IgD-negative memory B cell (primary cell): ENCODE measurements at places on chromosomes 11 and 22. TPM values are rescaled to one million over a fixed set of nuclear protein-coding genes. Genes with fewer than 3 reads are reported as not detected.

The DERL3 gene
- 49.4 TPM for polyA plus RNA-seq

The MRGPRF gene
- not detected for polyA plus RNA-seq

The LRRC74B gene
- not detected for polyA plus RNA-seq

The NLRP6 gene
- polyA plus RNA-seq = 5.9 TPM

The CDPF1 gene
- polyA plus RNA-seq = 13.2 TPM

The ATP5MG gene
- polyA plus RNA-seq = 547 TPM

The TFIP11 gene
- polyA plus RNA-seq = 32.3 TPM

The SNX32 gene
- polyA plus RNA-seq = 0.78 TPM

The USH1C gene
- polyA plus RNA-seq = not detected

The OR5D13 gene
- polyA plus RNA-seq = not detected

The IFITM1 gene
- polyA plus RNA-seq = 233 TPM

The OR4C16 gene
- not detected for polyA plus RNA-seq

The CCDC89 gene
- not detected for polyA plus RNA-seq

The CDC42BPG gene
- 0.15 TPM for polyA plus RNA-seq

The CHCHD10 gene
- polyA plus RNA-seq = 70.6 TPM

The LSP1 gene
- polyA plus RNA-seq = 841 TPM

The GLYAT gene
- not detected for polyA plus RNA-seq

The MYOD1 gene
- not detected for polyA plus RNA-seq

The OR51B5 gene
- polyA plus RNA-seq = not detected
